ENCODE measurements at places on chromosomes 12 and 14.

DNA sequence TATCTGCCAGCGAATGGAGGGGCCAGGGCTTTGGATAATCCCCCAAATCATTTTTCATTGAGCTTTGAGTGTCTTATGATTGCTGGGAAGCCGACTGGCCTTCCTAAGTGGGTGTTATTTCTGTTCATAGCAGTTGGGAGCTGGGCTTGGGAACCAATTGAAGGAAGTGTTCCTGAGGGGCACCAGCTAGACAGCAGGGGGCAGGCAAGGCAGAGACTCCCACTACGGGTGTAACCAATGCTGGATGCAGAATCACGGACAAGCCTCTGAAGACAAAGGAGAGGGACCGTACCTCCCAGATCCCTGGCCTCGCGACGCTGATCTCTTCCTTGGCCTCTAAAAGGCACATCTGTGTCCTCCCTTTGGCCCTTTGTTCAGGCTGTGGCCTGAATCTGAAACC, 149.0 kb upstream of the PRMT8 start:
- DNase-seq = no peak

DNA sequence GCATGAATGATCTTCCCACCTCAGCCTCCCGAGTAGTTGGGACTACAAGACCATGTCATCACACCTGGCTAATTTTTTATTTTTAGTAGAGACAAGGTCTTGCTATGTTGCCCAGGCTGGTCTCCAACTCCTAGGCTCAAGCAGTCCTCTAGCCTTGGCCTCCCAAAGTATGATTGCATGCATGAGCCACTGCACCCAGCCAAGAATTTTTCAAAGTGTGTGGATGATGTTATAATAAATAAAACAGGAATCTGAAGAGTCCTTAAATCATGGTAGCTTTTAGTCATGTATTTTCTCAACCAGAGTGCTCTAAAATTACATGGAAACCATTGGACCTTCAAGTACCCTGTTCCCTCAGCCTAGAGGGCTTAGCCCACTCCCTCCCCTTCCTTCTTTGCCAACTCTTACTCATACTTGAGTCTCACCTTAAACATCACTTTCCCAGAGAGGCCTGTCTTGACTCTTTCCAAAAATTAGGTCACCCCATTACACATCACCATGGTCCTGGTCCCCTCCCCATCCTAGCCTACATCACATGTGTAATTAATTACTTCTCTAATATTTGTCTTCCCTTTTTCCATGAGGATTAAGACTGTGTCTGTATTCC, 52.2 kb upstream of the BICDL1 start:
- no peak for DNase-seq

DNA sequence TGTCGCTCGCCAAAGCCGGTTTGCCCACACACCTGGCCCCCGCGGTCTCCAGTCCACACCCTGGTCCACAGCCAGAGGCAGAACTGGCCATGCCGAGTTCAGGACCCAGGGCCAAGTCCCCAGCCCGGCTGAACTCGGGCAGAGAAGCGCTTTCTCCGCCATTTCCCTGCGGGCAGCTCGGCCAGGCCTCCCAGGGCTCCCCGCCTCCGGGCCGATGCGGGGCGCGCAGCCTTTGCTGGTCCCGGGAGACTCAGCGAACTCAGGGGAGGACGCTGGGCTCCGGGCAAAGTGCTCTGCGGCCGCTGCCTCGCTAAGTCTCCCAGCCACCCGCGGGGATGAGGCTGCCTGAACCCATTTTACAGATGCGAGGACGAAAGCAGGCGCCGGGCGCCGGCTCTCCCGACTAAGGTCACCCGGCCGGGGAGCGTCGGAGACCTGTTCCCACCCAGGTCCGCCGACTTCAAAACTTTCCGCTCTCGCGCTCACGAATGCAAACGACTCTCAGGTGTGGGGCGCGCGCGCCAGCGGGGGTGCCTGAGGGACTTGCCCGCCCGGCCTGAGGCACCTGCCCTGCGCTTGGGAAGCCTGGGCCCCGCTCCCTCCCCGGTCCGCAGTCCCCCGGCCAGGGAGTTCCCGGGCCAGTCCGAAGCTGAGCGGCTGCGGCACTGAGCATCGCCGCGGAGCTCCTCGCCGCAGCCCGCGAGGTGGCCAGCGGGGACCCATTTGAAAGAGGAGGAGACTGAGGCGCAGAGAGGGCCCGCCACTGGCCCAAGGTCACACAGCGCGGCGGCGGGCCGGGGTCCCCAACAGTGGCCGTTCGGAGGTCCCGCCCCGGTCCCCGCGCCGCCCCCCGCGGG, 627 bp downstream of the TESC start:
- peak; percentile 75 for DNase-seq

DNA sequence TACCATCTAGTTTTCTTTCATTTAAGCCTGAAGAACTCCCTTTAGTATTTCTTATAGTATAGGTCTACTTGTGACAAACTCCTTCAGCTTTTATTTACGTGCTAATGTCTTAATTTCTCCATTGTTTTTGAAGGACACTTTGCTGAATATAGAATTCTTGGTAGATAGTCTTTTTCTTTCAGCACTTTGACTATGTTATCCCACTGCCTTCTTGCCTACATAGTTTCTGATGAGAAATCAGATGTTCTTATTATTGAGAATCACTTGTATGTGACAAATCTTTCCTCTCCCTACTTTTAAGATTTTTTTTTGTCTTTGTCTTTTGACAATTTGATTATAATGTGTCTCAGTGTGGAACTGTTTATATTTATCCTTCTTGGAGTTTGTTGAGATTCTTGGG, 5.1 kb upstream of the MIS18BP1 start:
- DNase-seq = no peak

GRCh38 chr12:46472893-46473633, 100.5 kb upstream of the SLC38A2 start:
- DNase-seq = no peak

DNA sequence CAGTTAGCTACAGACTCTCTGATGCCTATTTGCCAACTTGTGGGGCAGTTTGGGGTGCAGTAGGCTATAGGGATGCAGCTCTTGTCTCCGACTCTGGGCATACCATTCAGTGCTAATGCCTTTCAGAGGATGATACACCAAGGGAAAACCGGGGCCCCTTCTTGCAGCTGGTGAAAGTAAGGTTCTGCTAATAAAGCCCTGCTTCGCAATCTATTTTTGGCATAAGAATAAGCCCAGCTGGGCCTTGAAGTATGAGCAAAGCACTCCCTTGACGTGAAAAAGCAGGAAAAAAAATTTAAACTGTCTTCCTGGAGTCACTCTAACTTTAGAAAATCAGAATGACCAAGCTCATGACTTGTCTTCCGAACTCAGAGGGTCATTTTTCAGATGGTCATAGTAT, 124.1 kb upstream of the RBM19 start:
- DNase-seq = no peak

DNA sequence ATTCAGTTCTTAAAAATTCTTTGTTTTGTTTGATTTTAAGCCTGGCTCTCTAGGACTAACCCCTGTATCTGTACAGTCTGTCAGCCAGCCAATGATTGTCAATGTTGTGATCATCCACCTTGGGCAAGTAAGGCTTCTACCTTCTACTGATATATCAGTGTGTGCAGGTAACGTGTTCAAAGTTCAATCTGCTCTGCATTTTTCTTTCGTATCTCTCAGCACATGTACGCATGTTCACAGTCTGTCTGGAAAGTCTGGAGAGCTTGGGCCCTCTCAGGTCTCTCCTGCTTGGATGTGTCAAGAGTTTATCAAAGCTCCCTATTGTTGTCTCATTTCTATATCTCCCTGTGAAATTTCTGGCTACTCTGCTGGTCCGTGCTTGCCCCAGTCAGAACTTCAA, 138.6 kb upstream of the VRK1 start:
- DNase-seq = no peak

GRCh38 chr12:92961949-92962348, 32.9 kb upstream of the EEA1 start:
- no peak for DNase-seq

- DNase-seq = no peak
These were observed 9.4 kb downstream of the TMEM179 start for GRCh38 chr14:104595116-104595675.

- DNase-seq = no peak
These were observed 260.9 kb downstream of the BMP4 start for GRCh38 chr14:53695692-53696214.
